Skeletal muscle tissue (tissue), 5 donors: ENCODE measurements at places on chromosomes 1 and 21. TPM values are rescaled to one million over a fixed set of nuclear protein-coding genes. Genes with fewer than 3 reads are reported as not detected.

The ANGPTL3 gene
- total RNA-seq = not detected

The UBXN11 gene
- total RNA-seq = 2.1 TPM

The BACH1 gene
- 126 TPM for total RNA-seq

The HCRTR1 gene
- not detected for total RNA-seq

The GPA33 gene
- under 0.01 TPM for total RNA-seq

The GJB5 gene
- total RNA-seq = not detected

The SAMD13 gene
- 13.0 TPM for total RNA-seq

The NUDC gene
- total RNA-seq = 17.7 TPM

The TMEM82 gene
- not detected for total RNA-seq

The GCSAML gene
- 0.52 TPM for total RNA-seq

The HSD3B1 gene
- total RNA-seq = not detected
